ENCODE measurements at places on chromosomes 13 and 19.

DNA sequence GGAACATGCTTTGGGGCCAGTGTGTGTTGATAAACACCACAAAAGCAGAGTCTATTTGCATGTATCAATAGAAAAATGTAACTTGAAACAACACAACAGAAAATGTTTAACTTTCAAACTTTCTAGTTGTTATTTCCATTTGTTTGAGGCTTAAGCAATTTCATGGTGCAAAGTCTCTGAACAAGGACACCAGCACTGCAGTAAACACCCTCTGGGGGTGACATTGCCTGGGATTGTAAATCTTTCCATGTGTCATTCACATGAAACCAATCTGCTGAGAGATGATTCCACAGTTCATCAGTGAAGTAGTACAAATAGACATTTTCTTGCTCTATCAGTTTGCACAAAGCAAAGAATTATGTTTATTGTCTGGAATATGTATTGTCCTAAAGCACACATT lies 124.5 kb downstream of the ITGBL1 start:
- DNase-seq, result no peak

DNA sequence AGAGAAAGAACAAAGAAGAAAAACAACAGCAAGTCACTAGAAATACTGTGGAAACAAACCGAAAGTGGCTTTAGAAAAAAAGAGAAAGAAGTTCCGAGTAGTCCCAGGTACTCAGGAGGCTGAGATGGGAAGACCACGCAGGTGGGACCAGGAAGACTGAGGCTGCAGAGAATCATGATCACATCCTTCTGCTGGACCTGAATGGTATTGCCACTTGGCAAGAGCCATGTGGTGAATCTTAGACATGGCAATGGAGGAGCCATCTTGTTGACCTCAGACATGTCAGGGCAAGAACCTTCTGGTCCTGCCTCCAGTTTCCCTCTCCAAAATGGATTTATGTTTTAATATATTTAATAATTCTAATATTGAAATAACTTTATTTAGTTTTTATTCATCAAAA lies 37.4 kb upstream of the ZNF724 start:
- DNase-seq, result no peak

GRCh38 chr13:43388282-43389034 lies 365.1 kb downstream of the DNAJC15 start:
- DNase-seq, result no peak

- peak; percentile 54 for DNase-seq
These were observed 166.9 kb downstream of the SLC7A1 start for GRCh38 chr13:29428310-29429181.
